Renal pelvis (tissue), 12 donors: ENCODE measurements at places on chromosomes 6 and 20. TPM values are rescaled to one million over a fixed set of nuclear protein-coding genes. Genes with fewer than 3 reads are reported as not detected.

Gene THEMIS
- not detected for polyA plus RNA-seq

DNA sequence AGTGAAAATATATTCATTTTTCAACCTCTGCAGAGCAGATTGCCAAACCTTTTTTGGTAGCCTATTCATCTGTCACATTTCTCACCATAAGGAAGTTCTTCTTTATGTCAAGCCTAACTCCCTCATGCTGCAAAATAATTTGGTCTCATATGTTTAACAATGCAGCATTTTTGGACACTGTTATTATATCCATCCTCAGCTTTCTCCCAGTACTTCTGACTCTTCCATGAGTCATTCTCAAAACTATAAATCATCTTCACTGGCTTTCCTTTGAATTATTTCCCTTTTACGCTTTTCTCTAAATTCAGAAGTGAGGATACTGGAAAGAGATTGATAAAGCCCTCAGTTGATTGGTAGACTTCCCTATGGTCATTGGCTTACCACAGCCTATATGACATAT lies 192.2 kb downstream of the TPBG start:
- DNase-seq: no peak

DNA sequence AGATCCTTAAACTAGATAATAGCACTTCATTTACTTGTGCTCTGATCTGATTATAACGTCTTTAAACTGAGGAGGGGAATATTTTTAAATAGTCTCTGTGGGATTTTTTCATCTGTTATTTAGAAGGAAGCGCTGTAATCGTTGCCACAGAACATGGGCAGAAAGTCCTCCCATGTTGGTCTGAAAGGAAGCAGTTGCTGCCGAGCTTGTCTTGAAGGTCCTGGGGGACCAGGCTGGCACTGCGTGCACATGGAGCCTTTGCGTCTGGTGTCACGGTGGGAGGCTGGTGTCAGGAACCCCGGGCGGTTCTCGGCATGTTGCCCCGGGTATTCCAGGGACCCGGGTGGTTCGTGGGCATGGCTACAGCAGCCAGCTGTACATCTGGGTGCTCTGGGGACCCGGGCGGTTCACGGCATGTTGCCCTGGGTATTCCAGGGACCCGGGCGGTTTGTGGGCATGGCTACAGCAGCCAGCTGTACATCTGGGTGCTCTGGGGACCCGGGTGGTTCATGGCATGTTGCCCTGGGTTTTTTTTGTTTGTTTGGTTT lies 11.5 kb downstream of the TPD52L2 start:
- DNase-seq: no peak

Gene POM121L2
- polyA plus RNA-seq: not detected

Gene GJA10
- polyA plus RNA-seq: not detected

GRCh38 chr20:48321271-48321670 lies 506.5 kb downstream of the PREX1 start:
- no peak for DNase-seq

GRCh38 chr6:119633461-119633860 lies 283.9 kb upstream of the MAN1A1 start:
- DNase-seq: no peak

- DNase-seq: no peak
Measured at GRCh38 chr6:16965689-16966088, 136.2 kb upstream of the STMND1 start.
